Activated naive CD4-positive, alpha-beta T cell treated with anti-CD3 and anti-CD28 coated beads, Interleukin-2, amount 50 U/mL, for 72 hours (primary cell): ENCODE measurements at places on chromosomes 2 and 18. TPM values are rescaled to one million over a fixed set of nuclear protein-coding genes. Genes with fewer than 3 reads are reported as not detected.

Gene SDC1
- total RNA-seq: 0.11 TPM

Gene SAG
- total RNA-seq: 0.05 TPM

Gene CLEC4F
- not detected for total RNA-seq

Gene CPLX4
- not detected for total RNA-seq

Gene METTL5
- total RNA-seq: 73.7 TPM

Gene NPHP1
- 1.8 TPM for total RNA-seq

Gene MOGAT1
- total RNA-seq: not detected

Gene CYP27C1
- total RNA-seq: not detected

Gene ERICH2
- not detected for total RNA-seq

Gene CENPO
- 49.3 TPM for total RNA-seq
